ENCODE measurements at places on chromosomes 3 and 15. TPM values are rescaled to one million over a fixed set of nuclear protein-coding genes. Genes with fewer than 3 reads are reported as not detected.

SUSD5 gene
- 273 TPM for total RNA-seq

SRGAP3 gene
- 12.8 TPM for total RNA-seq

GRCh38 chr3:127289706-127290575 is 2.1 kb upstream of the PRR20G start:
- DNase-seq: no peak

GRCh38 chr15:99390667-99391066 is 139.4 kb downstream of the LRRC28 start:
- no peak for DNase-seq

GRCh38 chr3:123799544-123800361 is 84.4 kb downstream of the MYLK start:
- no peak for DNase-seq
